Mesangial cell (primary cell): ENCODE measurements at places on chromosomes 13 and 19. TPM values are rescaled to one million over a fixed set of nuclear protein-coding genes. Genes with fewer than 3 reads are reported as not detected.

Gene ZNF766
- 6.5 and 7.2 TPM in 2 replicates for total RNA-seq

Gene C5AR1
- not detected in 2 replicates for total RNA-seq

Gene EFNA2
- total RNA-seq: 0.65 and 2.3 TPM in 2 replicates

Gene ZNF708
- 2.4 and 6.7 TPM in 2 replicates for total RNA-seq

Gene EVI5L
- 10.4 and 17.5 TPM in 2 replicates for total RNA-seq

Gene ZNF418
- total RNA-seq: 3.0 and 7.7 TPM in 2 replicates

Gene KL
- total RNA-seq: 0.16 and 3.7 TPM in 2 replicates
